ENCODE measurements at places on chromosomes 11 and 22. TPM values are rescaled to one million over a fixed set of nuclear protein-coding genes. Genes with fewer than 3 reads are reported as not detected.
A peak's percentile ranks its signal among the peaks of the same experiment; 100 is the strongest.

The DEAF1 gene
- polyA plus RNA-seq, result 13.1 TPM

The PNPLA3 gene
- polyA plus RNA-seq, result 15.2 TPM

The PLAAT2 gene
- 0.46 TPM for polyA plus RNA-seq

DNA sequence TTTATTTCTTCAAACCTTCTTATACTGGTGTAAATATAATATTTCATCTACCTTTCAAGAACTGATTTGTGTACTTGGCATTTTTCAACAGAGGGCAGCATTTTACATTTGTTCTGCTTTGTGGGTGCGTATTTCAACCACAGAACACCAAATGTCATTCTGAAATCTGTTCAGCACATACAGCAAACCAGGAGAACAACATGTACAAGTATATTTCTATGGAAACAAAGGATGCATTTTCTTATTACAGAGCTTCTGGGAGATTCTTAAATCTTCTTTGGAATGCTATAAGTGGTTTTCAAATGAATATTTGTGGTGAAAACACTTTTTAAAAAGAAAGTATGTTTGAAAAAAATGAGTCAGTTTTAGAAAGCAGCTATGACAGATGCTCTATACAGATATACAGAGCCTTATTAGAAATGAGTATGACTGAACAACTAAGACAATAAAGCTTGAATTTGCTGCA lies 946.0 kb downstream of the FAM181B start:
- no peaks in the 10 kb centered on the region for H3K4me1 ChIP-seq
- H3K27me3 ChIP-seq, result no peaks in the 10 kb centered on the region
- H3K36me3 ChIP-seq, result no peaks in the 10 kb centered on the region
- no peak overlapping the region for H3K27ac ChIP-seq

DNA sequence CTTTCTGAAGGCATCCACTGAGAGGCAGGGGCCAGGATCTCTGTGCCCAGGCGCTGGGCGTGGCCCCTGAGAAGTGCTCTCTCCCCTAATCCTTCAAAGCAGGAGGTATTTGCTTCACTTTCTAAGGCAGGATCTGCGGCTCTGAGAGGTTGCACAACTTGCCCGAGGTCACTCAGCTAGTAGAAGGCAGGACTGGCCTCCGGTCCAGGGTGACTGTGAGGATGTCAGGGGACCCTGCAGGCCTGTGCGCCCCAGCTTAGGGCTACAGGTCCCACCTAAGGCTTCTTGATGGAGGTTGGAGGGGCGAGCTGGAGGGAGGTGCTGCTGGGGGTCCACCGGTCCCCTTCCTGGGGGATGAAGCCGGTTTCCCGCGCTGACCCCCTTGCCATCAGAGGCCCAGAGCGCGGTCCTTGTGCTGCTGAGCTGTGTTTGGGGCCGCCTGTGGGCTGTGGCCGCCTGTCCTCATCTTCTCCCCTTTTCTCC lies 979 bp downstream of the SMIM38 start:
- no peaks in the 10 kb centered on the region for H3K36me3 ChIP-seq
- no peak overlapping the region for H3K4me3 ChIP-seq
- DNase-seq, result no peak
- H3K4me1 ChIP-seq, result no peaks in the 10 kb centered on the region
- H3K27me3 ChIP-seq, result peaks cover 23% of the 10 kb centered on the region

The CABP7 gene
- polyA plus RNA-seq, result not detected

The SAA2 gene
- polyA plus RNA-seq, result 1.2 TPM

DNA sequence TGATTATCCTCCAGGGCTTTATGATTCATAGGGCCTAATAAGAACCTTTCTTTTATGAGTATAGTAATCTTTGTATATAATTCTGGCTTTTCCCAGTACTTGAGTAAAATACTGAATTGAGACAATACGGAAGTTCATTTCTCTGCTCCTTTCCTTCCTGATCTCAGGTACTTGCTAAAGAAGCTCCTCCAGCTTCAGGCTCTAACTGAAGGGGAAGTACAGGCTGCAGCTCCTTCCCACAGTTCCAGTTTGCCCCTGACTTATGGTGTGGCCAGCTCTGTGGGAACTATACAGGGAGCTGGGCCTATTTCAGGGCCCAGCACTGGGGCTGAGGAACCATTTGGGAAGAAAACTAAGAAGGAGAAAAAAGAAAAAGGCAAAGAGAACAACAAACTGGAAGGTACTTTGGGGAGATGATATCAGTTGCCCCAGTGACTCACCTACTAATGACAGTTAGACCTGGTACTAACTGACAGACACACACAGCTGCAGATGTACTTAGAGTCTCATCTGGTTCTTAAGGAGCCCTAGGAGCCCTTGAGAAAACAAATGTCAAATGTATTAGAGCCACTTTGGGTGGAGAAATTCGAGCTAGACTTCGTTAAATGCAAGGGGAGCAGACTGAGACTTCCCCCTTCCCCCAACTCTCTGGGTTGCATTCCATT lies 3.0 kb downstream of the TBRG1 start:
- H3K4me1 ChIP-seq, result peaks cover 10% of the 10 kb centered on the region
- H3K36me3 ChIP-seq, result peaks cover 12% of the 10 kb centered on the region
- no peak overlapping the region for H3K27ac ChIP-seq
- DNase-seq, result no peak
- no peaks in the 10 kb centered on the region for H3K27me3 ChIP-seq

The CSTF3 gene
- polyA plus RNA-seq, result 41.1 TPM

GRCh38 chr11:26076233-26076990 lies 255.5 kb upstream of the ANO3 start:
- no peak overlapping the region for H3K4me3 ChIP-seq
- peaks cover 14% of the 10 kb centered on the region for H3K4me1 ChIP-seq
- DNase-seq, result no peak
- no peaks in the 10 kb centered on the region for H3K27me3 ChIP-seq
- no peak overlapping the region for H3K27ac ChIP-seq

DNA sequence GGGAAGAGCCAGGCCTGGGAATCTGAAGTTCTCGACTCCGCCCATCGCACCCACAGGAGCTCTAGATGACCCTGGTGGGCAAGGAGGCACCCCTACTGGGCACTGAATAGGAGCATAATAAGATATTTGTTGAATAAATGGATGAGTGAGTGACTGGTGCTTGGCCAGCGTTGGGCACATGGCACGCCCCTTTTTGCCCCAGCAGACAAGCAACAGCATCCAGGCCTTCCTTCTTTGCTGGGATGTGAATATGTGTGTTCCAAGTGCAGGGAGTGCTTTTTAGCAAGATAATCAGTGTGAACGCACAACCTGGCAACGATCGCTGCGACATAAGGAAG lies 443 bp upstream of the CELF1 start:
- peaks cover 21% of the 10 kb centered on the region for H3K4me1 ChIP-seq
- peak overlapping the region; percentile 96 for H3K27ac ChIP-seq
- H3K27me3 ChIP-seq, result no peaks in the 10 kb centered on the region
- peak overlapping the region; percentile 89 for H3K4me3 ChIP-seq
- DNase-seq, result no peak
- H3K36me3 ChIP-seq, result no peaks in the 10 kb centered on the region
